Left lobe of liver (tissue), 2 donors: ENCODE measurements at places on chromosomes 12 and 14.

GRCh38 chr12:62210422-62210821 lies 49.8 kb upstream of the USP15 start:
- DNase-seq = no peak

DNA sequence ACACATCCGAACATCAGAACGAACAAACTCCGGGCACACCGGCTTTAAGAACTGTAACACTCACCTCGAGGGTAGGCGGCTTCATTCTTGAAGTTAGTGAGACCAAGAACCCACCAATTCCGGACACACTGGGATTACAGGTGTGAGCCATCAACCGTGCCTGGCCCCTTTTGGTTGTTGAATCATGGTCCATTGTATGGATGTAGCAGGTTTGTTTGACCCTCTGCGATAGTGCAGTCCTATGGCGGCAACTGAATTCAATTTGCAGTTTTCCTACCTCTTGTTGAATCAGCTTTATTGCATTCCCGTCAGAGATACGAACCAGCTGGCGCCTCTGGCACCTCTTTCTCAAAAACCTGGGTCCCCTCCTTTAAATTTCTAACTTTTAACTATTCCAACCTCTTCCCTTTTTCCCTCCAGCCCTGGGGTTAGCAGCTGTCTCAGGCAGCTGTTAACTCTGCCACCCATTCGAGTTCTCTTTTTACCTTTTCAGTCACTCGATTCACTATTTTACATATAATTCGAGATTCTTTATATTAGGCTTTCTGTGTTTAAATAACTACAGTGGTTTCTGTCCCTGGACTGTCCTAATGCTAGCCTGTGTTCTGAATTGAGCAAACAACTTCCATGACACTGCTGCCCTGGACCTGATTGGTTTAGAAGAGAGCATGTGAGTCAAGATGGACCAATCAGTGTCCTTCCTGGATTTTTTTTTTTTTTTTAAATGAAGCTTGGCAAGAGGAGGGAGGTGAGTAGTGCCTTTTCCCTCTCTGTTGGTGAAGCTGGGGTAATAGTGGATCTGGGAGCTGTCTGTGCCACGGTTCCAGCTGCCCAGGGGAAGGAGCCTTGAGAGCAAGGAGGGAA lies 261.5 kb downstream of the PCNX1 start:
- DNase-seq = no peak

DNA sequence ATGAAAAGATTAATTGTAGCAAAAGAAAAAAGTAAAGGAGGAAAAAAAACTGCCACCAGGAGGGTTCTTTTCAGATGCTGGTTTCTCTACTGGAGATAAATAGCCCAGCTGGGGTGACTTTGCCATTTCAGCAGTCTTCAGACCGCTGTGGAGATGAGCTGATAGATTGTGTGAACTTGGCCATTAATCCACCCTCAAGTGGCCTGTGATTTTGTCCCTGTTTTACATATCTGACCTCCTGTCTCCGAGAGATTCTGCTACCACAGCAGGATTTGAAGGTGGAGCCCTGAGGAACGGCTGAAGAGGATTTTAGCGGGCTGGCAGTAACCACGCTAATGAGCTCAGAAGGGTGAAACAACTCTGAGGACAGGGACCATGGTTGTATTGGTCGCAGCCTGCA lies 72.7 kb downstream of the WSCD2 start:
- no peak for DNase-seq

GRCh38 chr14:35535483-35536112 lies 1.6 kb downstream of the INSM2 start:
- no peak for DNase-seq

- peak; percentile 36 for DNase-seq
Measured at GRCh38 chr14:104443391-104444158, 136.0 kb upstream of the C14orf180 start.

GRCh38 chr12:128830505-128830893 lies 6.7 kb upstream of the SLC15A4 start:
- DNase-seq = no peak

DNA sequence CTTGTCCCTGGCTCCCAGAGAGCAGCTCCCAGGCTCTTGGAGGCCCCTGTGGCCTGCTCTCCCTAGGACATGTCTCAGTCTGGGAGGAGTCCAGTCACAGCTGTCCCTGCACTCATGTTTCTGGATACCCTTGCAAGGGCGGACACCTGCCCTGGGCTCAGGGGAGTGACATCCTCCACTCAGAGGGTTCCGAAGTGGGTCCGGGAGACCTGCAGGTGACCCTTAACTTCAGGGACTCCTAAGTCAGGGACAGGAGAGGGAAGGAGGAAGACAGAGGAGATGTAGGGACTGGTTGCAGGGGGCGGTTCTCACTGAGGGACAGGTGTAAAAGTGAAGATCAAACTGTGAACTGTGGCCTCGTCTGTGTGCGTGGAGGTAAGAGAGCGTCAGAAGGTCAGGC lies 37.6 kb downstream of the CACNA2D4 start:
- peak; percentile 38 for DNase-seq

- no peak for DNase-seq
Measured at GRCh38 chr12:114209861-114210260, 196.1 kb downstream of the TBX5 start.

GRCh38 chr12:116876151-116876869 lies 4.9 kb downstream of the HRK start:
- DNase-seq = no peak

GRCh38 chr12:115468087-115468510 lies 784.1 kb upstream of the TBX3 start:
- peak; percentile 71 for DNase-seq

GRCh38 chr12:8482571-8483061 lies 26.9 kb downstream of the CLEC6A start:
- no peak for DNase-seq

DNA sequence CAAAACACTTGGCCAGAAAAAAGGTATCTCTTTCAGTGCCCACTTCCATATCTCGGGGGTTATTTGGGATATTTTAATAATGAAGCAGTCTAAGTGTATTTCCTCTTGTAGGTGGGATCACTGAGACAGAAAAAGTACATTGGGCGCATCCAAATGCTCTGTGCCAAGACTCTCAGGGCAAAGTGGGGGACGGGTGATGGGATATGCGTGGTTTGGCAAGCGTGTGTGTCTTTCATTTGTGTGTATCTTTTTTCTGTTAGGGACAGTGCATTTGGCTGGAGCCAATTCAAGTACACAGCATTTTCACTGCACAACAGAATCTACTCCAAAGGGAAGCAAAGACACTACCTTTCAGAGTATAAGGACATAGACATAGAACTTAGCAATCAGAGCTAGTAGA lies 29.3 kb downstream of the SSPN start:
- DNase-seq = no peak

- no peak for DNase-seq
Measured at GRCh38 chr12:118237908-118238307, 102.0 kb downstream of the PEBP1 start.

- no peak for DNase-seq
Measured at GRCh38 chr12:82954572-82954971, 267.9 kb downstream of the TMTC2 start.

- DNase-seq = no peak
Measured at GRCh38 chr12:131391399-131391798, 319.5 kb upstream of the SFSWAP start.

GRCh38 chr12:19301223-19301622 lies 138.1 kb upstream of the AEBP2 start:
- DNase-seq = no peak

GRCh38 chr12:52506858-52507715 lies 13.1 kb downstream of the KRT5 start:
- peak; percentile 15 for DNase-seq

DNA sequence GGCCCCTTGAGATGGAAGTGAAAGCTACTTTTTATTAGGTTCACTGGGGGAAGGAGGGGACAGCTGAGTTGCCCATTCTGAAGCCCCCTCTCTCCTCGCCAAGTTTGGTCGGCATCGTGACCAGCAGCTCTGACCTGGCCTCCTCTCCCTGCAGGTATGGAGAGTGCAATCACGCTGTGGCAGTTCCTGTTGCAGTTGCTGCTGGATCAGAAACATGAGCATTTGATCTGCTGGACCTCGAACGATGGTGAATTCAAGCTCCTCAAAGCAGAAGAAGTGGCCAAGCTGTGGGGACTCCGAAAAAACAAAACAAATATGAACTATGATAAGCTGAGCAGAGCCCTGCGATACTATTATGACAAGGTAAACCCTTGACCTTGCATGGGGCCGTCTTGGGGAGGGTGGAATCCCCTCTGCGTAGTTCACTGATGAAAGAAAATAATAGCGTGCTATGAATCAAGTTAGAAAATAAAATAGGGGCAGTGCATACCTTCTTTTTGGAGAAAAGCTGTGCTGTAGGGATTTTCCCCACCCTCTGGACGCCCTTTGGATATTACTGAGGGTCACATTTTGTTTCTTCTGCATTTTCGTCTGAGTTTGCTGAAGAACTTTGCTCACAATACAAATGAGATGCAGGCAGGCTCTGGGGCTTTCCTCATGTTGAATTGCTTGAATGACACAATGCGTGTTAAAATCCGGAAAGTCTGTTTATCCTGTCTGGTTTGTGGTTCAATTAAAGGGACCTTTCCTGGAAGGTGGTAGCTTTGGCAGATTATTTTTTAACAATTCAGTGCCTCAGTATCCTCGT lies 29.4 kb downstream of the ELK3 start:
- DNase-seq = peak; percentile 10

DNA sequence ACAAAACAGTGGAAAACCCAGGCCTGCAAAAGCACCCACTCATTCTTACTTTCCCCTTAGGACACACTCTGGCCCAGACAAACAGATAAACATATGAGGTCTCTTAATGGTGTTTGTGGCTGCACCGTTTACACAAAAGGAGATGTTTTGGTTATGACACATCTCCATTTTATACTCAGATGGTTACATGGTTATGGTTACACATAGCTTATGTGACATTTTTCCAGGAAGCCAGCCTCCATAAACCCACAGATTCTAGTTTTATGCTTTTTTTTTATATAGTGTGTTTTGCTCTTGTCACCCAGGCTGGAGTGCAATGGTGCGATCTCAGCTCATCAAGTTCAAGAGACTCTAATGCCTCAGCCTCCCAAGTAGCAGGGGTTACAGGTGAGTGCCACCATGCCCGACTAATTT lies 3.5 kb upstream of the KLRD1 start:
- no peak for DNase-seq

GRCh38 chr12:82723093-82723492 lies 36.4 kb downstream of the TMTC2 start:
- DNase-seq = no peak

DNA sequence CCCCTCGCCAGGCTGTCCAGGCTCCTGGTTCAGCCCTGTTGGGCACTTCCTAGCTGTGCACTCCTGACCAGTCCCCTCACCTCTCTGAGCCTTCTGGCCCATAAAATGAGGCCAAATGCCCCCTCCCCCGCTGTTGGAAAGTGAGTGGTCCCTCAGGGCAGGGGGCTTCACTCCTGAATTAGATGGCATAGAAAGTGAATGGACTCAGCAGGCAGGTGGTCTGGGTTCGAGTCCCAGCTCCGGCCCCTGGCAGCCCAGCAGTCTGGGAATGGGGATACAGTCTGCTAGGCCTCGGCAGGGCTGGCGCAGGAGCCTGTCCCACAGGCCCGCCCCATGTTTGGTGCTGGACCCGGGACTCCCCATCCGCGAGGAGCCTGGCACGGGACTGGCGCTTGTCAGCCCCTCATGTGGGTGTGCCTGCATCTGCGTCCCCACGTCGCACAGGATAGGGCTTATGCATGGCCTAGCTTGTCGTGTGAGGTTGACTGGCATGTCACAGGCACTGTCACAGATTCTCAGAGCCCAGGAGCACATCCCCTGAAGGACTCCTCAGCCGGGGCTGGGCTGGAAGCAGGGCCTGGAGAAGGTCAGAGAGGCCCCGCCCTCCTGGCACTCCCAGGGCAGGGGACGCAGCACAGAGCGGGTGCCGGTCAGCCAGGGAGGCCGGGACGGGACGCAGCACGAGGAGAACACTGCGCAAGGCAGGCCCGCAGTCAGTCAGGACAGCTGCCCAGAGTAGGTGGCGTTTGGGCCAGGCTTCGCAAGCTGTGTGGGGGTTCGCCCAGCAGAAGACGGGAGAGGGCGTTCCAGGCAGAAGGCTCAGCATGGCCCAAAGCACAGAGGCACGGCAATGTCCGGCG lies 40.5 kb downstream of the DIO3 start:
- DNase-seq = peak; percentile 29

DNA sequence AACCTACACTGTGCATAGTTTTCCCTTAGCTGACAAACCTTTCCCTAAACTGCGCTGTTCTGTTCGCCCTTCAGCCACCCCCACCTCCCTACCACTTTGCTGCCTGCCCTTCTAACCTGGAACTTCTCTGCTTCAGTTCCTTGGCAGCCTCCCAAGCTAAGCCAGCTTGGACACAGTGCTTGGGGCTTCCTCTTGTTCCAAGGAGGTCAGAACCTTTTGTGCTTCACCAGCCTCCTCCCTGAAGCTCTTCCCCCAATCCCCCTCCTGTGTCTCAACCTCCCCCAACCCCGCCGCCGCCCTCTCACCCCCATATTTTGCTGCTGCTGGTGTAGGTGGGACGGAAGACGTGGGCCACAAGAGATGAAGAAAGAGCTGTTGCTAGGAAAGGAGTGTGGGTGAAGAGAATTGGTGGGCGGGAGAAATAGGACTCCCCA lies 8.1 kb upstream of the RIC8B start:
- DNase-seq = peak; percentile 87

DNA sequence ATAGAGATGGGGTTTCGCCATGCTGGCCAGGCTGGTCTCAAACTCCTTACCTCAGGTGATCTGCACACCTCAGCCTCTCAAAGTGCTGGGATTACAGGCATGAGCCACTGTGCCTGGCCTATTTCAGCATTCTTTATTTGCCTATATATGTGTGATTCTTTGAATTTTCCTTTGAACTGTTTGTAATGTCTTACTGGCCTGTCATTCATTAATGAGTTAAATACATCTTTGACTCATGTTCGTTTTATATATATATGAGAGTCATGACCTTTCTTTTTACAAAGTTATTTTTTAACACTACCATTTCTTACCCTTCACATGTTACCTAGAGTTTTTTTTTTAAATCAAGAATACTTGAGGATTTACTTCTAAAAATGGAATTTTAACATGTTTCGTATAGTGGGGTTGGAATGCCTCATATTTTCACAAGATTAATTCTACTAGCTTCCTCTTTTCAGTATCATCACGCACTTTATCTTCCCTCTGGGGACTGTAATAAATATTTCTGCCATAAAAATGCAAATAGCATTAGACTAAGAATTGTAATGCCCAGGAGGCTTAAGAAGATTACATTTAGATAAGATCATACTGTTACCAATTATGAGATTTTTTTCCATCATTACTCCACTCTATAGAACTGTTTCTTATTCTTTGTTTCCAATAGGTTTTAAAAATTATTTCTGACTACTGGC lies 66.7 kb downstream of the NTN4 start:
- DNase-seq = no peak

- DNase-seq = no peak
Measured at GRCh38 chr12:46908936-46909635, 83.3 kb upstream of the SLC38A4 start.
